ENCODE measurements at places on chromosomes 13 and 19. TPM values are rescaled to one million over a fixed set of nuclear protein-coding genes. Genes with fewer than 3 reads are reported as not detected.

- no peaks in the 10 kb centered on the region for H3K27me3 ChIP-seq
- H3K4me3 ChIP-seq: no peak overlapping the region
- H3K27ac ChIP-seq: no peak overlapping the region
- no peaks in the 10 kb centered on the region for H3K36me3 ChIP-seq
- no peak for DNase-seq
These were observed 614 bp downstream of the FXYD3 start for GRCh38 chr19:35116072-35116801.

The F2RL3 gene
- total RNA-seq: 0.34 TPM

The IQCN gene
- total RNA-seq: 4.2 TPM

DNA sequence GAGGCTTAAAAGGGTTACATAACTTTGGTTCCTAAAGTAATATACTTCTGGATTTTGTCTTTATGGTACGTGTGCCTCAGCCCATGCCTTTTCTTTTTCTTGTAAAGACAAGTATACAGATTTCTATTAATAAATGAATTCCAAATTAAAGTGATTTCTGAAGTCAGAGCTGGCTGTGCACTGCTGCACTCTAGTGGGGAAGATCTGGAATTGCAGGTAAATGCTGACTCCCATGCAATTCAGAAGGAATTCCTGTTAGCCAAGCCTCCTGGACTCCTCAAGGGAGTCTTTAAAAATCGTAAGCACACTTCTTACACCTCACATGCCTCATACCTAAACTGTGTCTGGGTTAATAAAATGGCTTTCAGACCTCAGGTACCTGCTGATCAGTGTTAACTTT is 118.4 kb upstream of the SLC7A1 start:
- DNase-seq: no peak
- peaks cover 11% of the 10 kb centered on the region for H3K27me3 ChIP-seq
- H3K4me1 ChIP-seq: no peaks in the 10 kb centered on the region
- no peaks in the 10 kb centered on the region for H3K36me3 ChIP-seq
- H3K4me3 ChIP-seq: no peak overlapping the region

The PLIN3 gene
- 32.8 TPM for total RNA-seq

The CD22 gene
- total RNA-seq: 0.52 TPM

GRCh38 chr13:48938308-48938943 is 37.3 kb upstream of the FNDC3A start:
- no peak overlapping the region for H3K4me3 ChIP-seq
- DNase-seq: no peak
- H3K27me3 ChIP-seq: peaks cover 13% of the 10 kb centered on the region
- H3K4me1 ChIP-seq: peaks cover 21% of the 10 kb centered on the region

The TEX29 gene
- not detected for total RNA-seq

- no peaks in the 10 kb centered on the region for H3K4me1 ChIP-seq
- no peak overlapping the region for H3K27ac ChIP-seq
- no peak for DNase-seq
- no peaks in the 10 kb centered on the region for H3K36me3 ChIP-seq
- H3K27me3 ChIP-seq: no peaks in the 10 kb centered on the region
These were observed 541.4 kb downstream of the DACH1 start for GRCh38 chr13:71325556-71325955.

- peaks cover 3% of the 10 kb centered on the region for H3K36me3 ChIP-seq
- H3K27ac ChIP-seq: no peak overlapping the region
- no peaks in the 10 kb centered on the region for H3K4me1 ChIP-seq
- DNase-seq: no peak
These were observed 11.2 kb downstream of the CATSPERG start for GRCh38 chr19:38346837-38347236.

- H3K4me3 ChIP-seq: no peak overlapping the region
- H3K36me3 ChIP-seq: no peaks in the 10 kb centered on the region
- H3K27ac ChIP-seq: no peak overlapping the region
- H3K4me1 ChIP-seq: peaks cover 20% of the 10 kb centered on the region
- H3K27me3 ChIP-seq: peaks cover 3% of the 10 kb centered on the region
- DNase-seq: no peak
These were observed 2.8 kb upstream of the ARL11 start for GRCh38 chr13:49625392-49626079.

DNA sequence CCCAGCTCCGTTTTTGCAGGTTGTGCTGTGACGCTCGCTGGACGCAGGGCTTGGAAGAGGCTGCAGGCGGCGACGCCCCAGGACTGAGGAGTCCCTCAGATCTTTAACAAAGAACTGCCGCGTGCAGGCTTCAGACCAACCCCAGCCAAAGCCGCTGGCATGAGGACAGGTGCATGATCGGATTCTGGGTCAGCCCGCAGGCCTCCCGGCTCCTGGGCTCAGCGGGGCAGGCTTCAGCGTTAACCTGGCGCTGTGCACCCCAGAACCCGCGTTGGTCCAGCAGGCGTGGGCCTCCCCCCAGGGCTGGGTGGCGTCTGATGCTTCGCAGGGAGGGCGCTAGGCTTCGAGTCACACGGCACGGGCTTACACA is 920 bp upstream of the TIMM13 start:
- DNase-seq: no peak
- H3K27me3 ChIP-seq: no peaks in the 10 kb centered on the region
- H3K27ac ChIP-seq: peak overlapping the region; percentile 30
- H3K4me3 ChIP-seq: peak overlapping the region; percentile 92
- peaks cover 39% of the 10 kb centered on the region for H3K36me3 ChIP-seq
- H3K4me1 ChIP-seq: peaks cover 14% of the 10 kb centered on the region

The CC2D1A gene
- 27.8 TPM for total RNA-seq

GRCh38 chr13:97539651-97540610 is 106.0 kb downstream of the RAP2A start:
- H3K27me3 ChIP-seq: no peaks in the 10 kb centered on the region
- no peaks in the 10 kb centered on the region for H3K36me3 ChIP-seq
- no peaks in the 10 kb centered on the region for H3K4me1 ChIP-seq
- no peak for DNase-seq
- no peak overlapping the region for H3K4me3 ChIP-seq

- H3K4me1 ChIP-seq: no peaks in the 10 kb centered on the region
- DNase-seq: no peak
- H3K36me3 ChIP-seq: peaks cover 52% of the 10 kb centered on the region
- no peak overlapping the region for H3K27ac ChIP-seq
- H3K4me3 ChIP-seq: no peak overlapping the region
- H3K27me3 ChIP-seq: no peaks in the 10 kb centered on the region
These were observed 20.3 kb upstream of the EPHX3 start for GRCh38 chr19:15252398-15253018.

DNA sequence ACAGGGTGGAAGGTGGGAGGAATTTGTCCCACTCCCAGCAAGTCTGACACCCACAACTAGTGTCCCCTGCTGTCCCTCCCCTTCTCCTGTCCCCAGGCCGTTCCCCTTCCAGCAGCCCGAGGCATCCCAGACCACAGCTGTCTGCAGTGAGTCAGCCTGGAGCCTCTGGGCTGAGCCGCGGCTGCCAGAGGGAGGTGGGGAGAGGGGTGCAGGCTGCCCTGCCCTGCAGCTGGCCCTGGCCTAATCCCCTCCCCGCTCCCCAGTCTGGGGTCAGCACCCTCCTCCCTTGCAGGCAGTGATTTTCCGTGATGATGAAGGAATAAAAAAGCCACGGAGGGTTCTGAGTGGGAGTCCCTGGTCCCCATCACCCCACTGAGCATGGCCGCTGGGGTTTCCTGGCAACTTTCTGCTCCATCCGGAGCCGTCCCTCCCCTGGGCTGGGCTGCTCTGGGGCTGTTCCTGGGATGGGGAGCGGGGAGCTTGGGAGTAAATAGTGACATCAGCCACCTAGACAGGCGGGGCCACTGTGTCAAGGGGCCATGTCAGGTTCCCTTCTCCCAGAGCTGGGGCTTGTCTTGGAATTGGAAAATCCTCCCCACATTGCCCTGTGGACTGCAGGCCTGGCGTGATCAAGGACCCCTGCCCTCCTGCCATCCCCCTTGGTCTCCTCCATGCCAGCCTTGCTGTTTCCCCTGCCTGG is 16.8 kb downstream of the SPC24 start:
- H3K4me3 ChIP-seq: no peak overlapping the region
- DNase-seq: no peak
- no peaks in the 10 kb centered on the region for H3K27me3 ChIP-seq
- no peak overlapping the region for H3K27ac ChIP-seq
- H3K4me1 ChIP-seq: peaks cover 28% of the 10 kb centered on the region

DNA sequence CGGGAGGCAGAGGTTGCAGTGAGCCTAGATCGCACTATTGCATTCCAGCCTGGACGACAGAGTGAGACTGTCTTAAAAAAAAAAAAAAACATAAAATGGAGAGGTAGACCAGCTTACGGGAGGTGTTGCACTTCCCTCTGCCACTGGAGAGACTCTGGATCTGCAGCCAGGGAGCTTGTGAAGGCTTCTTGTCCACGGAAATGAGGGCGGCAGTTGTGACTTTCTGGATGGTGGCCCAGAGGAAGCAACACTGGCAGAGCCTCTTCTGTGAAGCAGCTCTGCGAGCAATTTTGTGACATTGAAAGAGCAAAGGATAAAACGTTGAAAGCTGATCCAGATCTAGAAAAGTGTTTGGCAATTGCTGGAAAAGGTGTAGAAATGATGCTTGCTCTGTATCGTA is 10.4 kb downstream of the SPINT2 start:
- H3K4me1 ChIP-seq: peaks cover 1% of the 10 kb centered on the region
- DNase-seq: no peak
- no peak overlapping the region for H3K27ac ChIP-seq
- no peaks in the 10 kb centered on the region for H3K27me3 ChIP-seq
- peaks cover 1% of the 10 kb centered on the region for H3K36me3 ChIP-seq
- H3K4me3 ChIP-seq: no peak overlapping the region

The ZNF221 gene
- total RNA-seq: 1.9 TPM

The SLITRK6 gene
- not detected for total RNA-seq

- peaks cover 2% of the 10 kb centered on the region for H3K27me3 ChIP-seq
- no peak for DNase-seq
- H3K4me3 ChIP-seq: no peak overlapping the region
- no peak overlapping the region for H3K27ac ChIP-seq
These were observed 45.7 kb downstream of the COL4A2 start for GRCh38 chr13:110352735-110353134.

All from activated CD8-positive, alpha-beta T cell treated with anti-CD3 and anti-CD28 coated beads, Interleukin-2, amount 10 ng/mL, durations not matched to agents 7 days and 5 days (primary cell).